Smooth muscle cell of the umbilical artery (primary cell): ENCODE measurements at places on chromosomes 3 and 15. TPM values are rescaled to one million over a fixed set of nuclear protein-coding genes. Genes with fewer than 3 reads are reported as not detected.

The TMEM207 gene
- not detected in 2 replicates for total RNA-seq

The CDHR4 gene
- total RNA-seq, result not detected in 2 replicates

The ZSCAN2 gene
- total RNA-seq, result 10.1 and 12.5 TPM in 2 replicates

The PYGO1 gene
- total RNA-seq, result 10.1 and 10.4 TPM in 2 replicates

The OR5AC2 gene
- total RNA-seq, result not detected in 2 replicates
